ENCODE measurements at places on chromosomes 4 and X.
A peak's percentile ranks its signal among the peaks of the same experiment; 100 is the strongest.

GRCh38 chr4:140757232-140757630, 1.0 kb upstream of the TBC1D9 start:
- DNase-seq: no peak

DNA sequence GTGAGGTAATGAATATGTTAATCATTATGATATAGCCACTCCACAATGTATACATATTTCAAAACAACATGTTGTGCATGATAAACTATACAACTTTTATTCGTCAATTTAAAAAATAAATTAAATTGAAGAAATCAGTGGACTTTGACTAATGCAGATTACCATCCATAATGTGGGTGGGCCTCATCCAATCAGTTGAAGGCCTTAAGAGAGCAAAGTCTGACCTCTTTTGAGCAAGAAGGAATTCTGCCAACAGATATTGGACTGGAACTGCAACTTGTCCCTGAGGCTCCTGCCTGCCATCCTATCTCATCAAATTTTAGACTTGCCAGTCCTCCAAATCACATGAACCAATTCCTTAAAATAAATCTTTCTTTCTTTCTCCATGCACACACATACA, 57.4 kb upstream of the SLC16A2 start:
- DNase-seq: no peak

DNA sequence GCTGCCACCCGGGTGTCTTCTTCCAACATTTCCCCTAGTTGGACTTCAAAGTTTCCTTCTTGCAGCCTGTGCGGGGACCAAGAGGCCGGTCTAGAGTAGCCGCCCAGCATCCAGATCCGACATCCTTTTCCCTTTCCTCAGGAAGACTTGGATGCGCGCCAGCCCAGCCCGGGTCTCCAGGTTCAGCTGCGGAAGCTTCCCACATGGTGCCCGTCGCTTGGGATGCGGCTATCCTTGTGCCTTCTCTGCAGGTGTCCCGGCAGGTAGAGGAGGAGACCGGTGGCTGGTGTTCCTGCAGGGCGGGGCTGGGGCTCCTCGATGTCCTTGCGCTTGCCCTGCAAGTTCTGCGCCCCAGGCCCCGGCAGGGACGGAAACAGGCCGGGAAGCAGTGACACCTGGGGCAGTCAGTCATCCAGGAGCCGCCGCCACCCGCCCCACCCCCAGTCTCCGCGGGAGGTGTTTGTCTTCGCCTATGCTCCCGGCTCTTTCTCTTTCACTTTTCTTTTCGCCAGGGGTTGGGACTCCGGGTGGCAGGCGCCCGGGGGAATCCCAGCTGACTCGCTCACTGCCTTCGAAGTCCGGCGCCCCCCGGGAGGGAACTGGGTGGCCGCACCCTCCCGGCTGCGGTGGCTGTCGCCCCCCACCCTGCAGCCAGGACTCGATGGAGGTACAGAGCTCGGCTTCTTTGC, at the start of gene IL15:
Gene IL15, plus strand, starts transcription at position 502 of the 689 bp plus-strand sequence. CDS start 82,882 bp downstream, outside the sequence.
- peak; percentile 31 for DNase-seq

DNA sequence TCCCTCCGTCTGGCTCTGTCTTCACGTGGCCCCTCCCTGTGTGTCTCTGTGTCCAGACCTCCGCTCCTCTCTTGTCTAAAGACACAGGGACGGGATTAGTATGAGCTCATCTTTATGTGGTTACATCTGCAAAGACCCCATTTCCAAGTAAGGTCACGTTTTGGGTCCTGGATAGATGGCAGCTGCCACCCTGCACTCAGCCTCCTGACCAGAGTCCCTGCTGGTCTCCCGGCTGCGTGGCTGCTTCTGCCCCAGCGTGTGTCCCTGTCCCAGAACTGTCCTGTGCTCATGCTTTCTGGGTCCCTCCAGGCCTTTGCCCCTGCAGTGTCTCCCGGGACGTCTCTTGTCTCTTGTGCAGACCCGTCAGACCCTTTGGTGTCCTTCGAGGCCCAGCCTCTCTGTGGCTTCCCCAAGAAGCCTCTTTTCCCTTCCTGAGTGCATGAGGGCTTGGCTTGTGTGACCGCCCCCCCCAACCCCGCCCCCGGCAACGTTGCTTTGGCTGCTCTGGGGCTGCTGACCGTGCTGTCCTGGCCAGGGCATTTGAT, 107.3 kb downstream of the PSAPL1 start:
- DNase-seq: no peak

DNA sequence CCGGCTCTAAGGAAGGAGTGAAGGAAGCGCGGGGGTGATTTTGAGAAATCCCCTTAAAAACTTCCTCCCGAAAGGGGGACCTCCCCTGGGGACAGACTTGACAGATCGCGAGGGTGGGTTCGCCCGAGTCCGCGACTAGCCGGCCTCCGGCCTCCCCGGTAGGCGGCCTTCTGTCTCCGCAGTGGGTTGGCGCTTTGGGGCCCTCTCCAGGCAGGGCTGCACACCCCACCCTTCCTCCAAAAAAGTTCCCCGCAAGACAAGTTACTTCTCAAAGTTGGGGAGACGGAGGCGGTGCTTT, 24.8 kb downstream of the HOPX start:
- no peak for DNase-seq

- DNase-seq: no peak
These were observed 247.0 kb downstream of the C4orf33 start for GRCh38 chr4:129342819-129343408.
